CD14-positive monocyte (primary cell): ENCODE measurements at places on chromosomes 6 and 20.

GRCh38 chr20:9403448-9403847 is 110.9 kb upstream of the LAMP5 start:
- no peak for DNase-seq

- DNase-seq = no peak
Observed at GRCh38 chr20:24733416-24733815, 215.7 kb upstream of the CST7 start.

- DNase-seq = peak; percentile 32
Observed at GRCh38 chr20:38291966-38292365, 12.0 kb upstream of the BPI start.

- DNase-seq = no peak
Observed at GRCh38 chr6:43250992-43251373, 7.7 kb downstream of the TTBK1 start.

DNA sequence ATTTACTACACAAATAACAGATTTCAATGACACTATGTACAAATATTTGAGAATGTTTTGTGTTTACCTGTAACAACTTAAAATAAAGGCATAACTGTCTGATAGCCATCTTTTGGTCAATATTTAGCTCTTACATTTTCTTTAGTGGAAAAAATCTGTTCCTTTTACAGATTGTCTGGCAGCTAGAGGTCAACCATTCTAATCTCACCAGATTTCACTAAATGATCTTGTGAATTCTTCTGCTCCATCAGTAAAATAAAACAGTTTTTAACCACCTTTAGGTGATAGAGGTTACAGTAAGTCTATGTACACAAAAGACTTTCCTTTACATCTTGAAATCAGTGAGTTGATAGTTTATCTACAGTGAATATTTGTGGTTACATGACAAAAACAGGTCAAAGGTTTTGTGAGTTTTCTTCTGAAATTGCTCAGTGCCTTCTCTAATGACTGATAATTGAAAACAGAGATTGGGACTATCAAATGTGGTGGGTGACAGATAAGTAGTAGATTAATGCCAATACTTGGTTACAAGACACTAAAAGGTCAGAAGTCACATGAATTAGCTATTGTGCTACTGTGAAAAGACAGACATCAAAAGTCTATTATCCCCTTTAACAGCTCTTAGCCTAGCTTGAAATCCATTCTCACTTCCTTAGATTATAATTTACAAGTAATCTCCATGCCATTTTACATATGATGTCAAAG is 47.4 kb downstream of the BMP5 start:
- no peak for DNase-seq

DNA sequence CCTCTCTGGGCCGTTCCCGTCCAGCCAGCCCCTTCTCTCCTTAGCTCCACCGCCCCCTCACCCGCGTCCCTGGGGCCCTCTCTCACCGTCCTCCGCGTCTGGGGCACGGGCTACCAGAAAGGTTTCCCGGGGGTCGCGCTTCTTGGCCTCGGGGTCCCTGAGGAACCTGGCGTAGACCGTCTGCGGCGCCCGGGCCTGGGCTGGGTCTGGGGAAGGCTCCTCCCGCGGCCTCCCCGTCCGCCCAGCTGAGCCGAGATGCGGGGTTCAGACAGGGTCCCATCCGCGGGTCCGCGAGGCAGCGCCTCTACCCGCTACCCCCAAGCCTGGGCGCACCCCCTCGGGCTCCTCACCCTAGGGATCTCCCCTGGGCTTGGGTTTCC is 1.1 kb downstream of the TULP1 start:
- DNase-seq = no peak

GRCh38 chr6:14066782-14067406 is 50.7 kb upstream of the CD83 start:
- peak; percentile 54 for DNase-seq

- no peak for DNase-seq
Observed at GRCh38 chr20:54549658-54550326, 74.4 kb downstream of the DOK5 start.

DNA sequence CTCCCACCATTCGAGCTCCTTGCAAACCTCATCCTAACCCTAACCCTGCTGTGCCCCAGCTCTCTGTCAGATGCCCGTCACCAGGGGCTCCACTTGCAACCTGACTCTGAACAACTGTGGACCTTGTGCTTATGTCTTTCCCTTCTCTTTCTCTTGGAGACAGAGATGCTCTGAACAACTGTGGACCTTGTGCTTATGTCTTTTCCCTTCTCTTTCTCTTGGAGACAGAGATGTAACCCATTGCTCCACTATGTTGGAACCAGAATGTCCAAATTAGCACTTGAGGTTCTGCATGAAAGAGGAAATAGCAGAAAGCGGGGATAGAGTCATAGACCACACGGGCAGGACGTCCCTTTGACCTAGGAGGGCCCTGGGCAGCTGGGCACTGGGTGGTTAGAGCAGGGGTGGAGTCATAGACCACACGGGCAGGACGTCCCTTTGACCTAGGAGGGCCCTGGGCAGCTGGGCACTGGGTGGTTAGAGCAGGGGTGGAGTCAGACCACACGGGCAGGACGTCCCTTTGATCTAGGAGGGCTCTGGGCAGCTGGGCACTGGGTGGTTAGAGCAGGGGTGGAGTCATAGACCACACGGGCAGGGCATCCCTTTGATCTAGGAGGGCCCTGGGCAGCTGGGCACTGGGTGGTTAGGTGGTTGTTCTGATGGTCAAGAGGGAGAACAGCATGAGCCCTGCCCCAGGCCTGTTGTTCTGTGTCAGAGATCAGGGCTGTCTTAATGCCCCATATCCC is 22.2 kb downstream of the PCMTD2 start:
- DNase-seq = no peak

DNA sequence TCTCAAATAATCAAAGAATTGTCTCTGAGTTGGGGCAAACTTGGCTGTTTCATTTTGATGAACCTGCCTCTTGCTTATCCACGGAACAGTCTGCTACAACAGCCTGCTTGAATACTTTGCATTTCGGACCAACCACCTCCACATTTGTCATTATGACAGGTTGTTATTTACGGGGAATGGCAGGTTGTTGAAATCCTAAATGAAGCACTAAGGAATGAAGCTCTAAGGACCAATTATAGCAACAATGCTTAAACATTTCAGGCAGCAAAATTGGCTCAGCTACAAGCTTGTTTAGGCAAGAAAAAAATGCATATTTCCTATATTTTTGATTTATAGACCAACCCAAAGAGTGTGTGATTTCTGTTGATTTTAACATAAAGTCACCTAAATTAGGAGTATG is 84.5 kb downstream of the MAP3K7 start:
- DNase-seq = no peak

DNA sequence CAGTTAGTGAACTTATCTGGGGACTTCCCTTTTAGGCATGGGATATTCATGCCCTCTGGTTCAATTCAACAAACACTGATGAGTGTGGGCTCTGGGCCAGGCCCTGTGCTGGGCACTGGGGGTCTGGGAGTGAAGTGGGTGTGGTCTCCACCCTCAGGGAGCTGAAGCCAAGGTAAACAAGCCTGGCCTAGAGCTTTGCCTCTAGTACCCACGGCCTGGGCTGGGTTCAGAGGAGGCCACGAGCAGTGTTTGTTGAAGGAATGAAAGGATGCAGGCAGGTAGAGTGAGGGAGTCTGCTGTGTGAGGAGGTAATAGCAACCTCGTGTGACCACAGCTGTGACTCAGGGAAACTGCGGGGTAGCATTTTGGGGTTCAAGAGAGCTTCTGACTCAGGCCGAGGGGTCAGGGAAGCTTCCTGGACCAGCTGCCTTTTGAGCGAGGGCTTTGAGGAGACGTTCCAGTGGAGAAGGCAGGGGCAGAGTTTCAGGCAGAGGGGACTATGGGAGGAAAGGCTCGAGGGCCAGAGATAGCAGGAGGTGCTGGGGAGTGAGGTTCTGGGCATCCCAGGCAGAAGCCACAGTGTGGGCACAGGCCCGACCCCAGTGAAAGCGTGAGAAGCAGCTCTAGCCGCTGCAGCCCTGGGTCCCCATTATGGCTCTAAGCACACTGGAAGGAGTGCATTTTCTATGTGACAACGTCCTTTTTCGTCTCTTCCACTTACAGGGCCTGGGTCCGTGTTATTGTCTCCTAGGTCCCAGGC is 5.6 kb downstream of the MYLK2 start:
- DNase-seq = no peak

GRCh38 chr6:135880066-135880972 is 28.8 kb downstream of the PDE7B start:
- peak; percentile 21 for DNase-seq
